ENCODE measurements at places on chromosomes 6 and 20. TPM values are rescaled to one million over a fixed set of nuclear protein-coding genes. Genes with fewer than 3 reads are reported as not detected.

The TBXT gene
- total RNA-seq: 11.3 TPM

The ARFRP1 gene
- 30.2 TPM for total RNA-seq

The CGA gene
- not detected for total RNA-seq

The ATP5F1E gene
- total RNA-seq: 78.9 TPM

The SLC4A11 gene
- total RNA-seq: 0.60 TPM

The RIPOR2 gene
- total RNA-seq: 73.8 TPM

The CD24 gene
- total RNA-seq: 604 TPM

The FHL5 gene
- total RNA-seq: not detected

The GLP1R gene
- not detected for total RNA-seq

The ZFP57 gene
- total RNA-seq: not detected

The C20orf202 gene
- not detected for total RNA-seq

The OR12D1 gene
- total RNA-seq: not detected

The BIRC7 gene
- total RNA-seq: 23.3 TPM

The GSTA2 gene
- total RNA-seq: not detected

The GABRR1 gene
- not detected for total RNA-seq

The CDK19 gene
- total RNA-seq: 5.7 TPM

The NKAIN4 gene
- total RNA-seq: not detected

The PSORS1C2 gene
- not detected for total RNA-seq

Data from Karpas-422 (cell line).